NCI-H2227 treated with DMSO at 0.1 percent for 48 hours (cell line): ENCODE measurements at places on chromosomes 1 and 21.

DNA sequence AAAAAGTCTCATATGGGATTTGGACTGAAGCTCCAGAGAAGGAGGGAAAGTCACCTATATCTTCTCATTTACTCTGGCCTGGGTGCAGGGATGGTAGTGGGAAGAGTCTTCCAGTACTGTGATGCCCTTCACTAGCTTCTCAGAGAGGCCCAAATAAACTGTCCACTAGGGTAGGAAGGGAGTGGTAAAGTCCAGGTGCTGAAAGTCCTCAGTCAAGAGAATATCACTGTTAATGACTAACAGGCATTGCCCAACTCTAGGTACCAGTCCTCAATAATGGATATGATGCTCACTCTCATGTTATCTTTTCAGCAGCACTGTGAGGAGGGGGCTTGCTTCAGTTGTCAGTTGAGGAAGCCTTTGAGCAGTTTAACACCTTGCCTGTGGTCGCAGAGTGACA lies 64.0 kb downstream of the LHX8 start:
- DNase-seq, result no peak

DNA sequence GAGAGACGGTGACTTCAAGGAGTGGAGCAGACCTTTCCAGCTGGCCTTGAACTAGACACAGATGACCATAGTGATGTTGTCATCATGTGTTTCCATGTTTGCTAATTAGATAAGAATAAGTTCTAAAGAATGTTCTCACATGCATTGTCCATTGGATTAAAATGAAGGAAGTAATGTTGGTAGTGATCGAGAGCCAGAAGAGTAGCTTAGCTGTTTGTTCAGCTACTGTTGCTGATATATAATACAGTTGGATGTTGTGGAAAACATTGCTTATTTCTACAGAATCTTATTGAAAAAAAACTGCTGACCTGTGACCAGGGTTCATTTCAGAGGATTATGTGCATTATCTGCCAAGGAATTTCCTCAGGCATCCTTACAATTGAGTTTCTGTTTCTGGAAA lies 249.1 kb upstream of the POGK start:
- no peak for DNase-seq

DNA sequence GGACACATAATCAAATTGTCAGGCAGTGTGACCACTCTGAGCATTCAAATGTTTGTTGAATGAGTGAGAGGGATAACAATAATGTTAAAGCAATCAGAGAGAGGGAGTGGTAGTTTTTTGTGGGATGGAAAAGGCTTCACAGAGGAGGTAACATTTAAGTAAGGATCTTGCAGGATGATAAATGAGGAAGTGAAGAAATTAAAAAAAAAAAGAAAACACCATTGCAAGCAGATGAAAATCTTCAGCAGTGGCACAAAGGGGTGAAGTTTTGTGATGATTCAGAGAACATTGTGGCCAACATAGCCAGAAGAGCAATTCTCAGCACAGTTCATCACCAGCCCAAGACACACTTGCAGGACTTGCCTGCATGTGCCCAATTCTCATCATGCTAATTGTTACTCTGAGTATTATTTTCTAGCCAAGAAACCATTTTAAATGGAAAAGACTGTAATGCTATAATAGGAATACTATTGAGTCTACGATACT lies 35.0 kb downstream of the OVGP1 start:
- no peak for DNase-seq

DNA sequence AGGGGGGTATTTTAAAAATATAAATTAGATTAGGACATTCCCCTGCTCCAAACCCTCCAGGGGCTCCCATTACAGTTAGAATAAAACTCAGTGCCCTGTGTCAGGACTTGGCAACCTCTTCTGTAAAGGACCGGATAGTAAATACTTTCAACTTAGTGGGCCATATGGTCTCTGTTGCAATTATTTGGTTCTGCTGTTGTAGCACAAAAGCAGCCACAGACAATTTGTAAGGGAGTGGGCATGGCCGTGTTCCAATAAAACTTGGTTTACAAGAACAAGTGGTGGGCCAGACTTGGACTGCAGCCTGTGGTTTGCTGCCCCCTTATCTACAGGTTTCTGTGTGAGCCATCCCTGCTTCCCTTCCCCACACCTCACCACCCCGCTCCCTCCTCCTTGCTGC lies 92.0 kb downstream of the ACTL8 start:
- no peak for DNase-seq

DNA sequence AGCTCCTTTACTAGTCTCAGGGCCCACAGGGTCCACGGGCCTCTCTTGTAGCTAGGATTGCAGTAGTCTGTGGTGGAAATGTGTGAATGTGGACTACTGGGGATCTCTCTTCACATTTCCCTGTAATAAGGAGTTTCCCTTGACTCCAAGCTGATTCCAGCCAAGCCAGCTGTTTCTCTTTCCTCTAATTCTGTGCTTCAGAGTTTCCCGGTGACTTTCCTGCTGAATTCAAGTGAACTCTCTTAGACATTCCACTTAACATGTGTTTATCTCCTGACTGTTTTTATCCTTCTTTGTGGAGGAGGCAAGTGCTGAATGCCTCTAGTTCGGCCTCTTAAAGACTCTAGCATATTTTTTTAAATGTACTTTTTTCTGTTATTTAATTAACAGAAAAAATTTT lies 354.0 kb upstream of the RGS18 start:
- peak; percentile 8 for DNase-seq

DNA sequence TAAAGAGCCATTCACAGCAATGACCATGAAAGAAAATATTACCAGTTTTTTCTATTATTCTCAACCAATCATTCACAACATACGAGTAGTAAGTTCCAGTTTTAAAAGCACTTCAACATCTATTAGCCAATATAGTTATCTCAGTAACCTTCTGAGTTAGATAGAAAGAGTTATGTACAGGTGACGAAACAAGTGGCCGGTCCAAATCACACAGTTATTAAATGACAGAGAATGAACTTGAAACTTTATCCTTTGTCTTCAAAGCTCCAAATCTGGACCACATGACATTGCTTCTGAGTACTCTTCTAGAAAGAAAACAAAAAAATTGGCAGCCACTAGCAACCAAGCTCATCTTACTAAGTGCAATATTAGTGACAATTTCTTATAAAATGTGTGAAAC lies 393.8 kb downstream of the OMA1 start:
- DNase-seq, result no peak

- DNase-seq, result peak; percentile 93
Observed at GRCh38 chr1:6245869-6246496, 2.0 kb downstream of the HES3 start.

DNA sequence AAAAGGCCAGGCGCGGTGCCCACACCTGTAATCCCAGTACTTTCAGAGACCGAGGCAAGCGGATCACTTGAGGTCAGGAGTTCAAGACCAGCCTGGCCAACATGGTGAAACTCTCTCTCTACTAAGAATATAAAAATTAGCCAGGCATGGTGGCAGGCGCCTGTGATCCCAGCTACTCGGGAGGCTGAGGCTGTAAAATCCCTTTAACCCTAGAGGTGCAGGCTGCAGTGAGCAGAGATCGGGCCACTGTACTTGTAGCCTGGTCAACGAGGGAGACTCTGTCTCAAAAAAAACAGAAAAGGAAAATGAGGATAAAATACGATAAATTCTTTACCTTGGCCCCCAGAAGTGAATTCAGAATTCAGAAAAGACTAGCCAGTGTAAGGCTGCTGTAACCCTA lies 1.6 kb downstream of the TMEM50B start:
- no peak for DNase-seq

GRCh38 chr1:50417946-50418599 lies 5.2 kb downstream of the DMRTA2 start:
- no peak for DNase-seq

GRCh38 chr1:26833432-26834405 lies 7.2 kb downstream of the ZDHHC18 start:
- DNase-seq, result peak; percentile 15

- no peak for DNase-seq
Observed at GRCh38 chr1:30253361-30253760, 470.0 kb downstream of the MATN1 start.

DNA sequence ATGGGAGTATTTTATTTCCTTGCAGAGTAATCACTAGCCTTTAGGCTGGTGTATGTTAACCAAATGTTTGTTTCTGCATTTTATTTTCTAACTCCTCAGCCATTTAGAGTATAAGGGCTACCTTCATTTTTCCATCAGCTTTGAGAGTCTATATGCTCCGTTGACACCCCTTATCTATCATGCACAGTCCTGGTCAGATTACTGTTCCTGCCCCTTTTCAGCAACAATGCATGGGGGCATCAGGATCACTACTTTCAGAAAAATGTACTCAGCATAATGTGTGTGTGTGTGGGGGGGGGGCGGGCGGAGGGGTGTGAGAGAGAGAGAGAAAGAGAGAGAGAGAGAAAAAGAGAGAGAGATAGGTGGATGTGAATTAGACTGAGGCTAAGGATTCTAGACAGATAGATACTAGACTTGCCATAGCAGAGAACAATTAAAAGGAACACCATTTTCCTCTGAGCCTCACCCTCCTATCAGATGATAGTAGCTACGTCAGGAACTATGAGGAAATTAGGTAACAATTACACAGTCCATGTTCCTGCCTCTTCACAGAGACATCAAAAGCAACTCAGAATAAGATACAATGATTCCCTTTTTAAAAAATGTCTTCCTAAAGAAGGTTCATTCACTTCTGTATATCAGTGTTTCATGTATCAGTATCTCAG lies 40.8 kb downstream of the FCER1A start:
- no peak for DNase-seq

DNA sequence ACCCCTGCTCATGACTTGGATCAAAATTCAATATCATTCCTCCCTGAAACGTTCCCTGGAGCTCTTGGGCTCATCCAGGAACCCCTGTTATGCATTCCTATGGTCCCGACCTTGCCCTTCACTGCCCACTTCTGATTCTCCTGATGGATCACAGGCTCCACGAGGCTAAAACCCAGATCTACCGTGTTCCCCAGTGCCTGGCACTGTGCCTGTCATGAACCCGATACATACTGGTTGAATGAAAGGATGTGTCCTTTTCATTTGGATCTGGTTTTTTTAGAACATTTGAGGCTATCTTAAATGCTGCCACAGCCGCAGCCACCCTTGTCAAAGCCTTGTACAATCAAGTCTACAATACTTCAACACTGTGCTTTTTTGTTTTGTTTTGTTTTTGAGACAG lies 22.2 kb upstream of the OPRD1 start:
- DNase-seq, result no peak

DNA sequence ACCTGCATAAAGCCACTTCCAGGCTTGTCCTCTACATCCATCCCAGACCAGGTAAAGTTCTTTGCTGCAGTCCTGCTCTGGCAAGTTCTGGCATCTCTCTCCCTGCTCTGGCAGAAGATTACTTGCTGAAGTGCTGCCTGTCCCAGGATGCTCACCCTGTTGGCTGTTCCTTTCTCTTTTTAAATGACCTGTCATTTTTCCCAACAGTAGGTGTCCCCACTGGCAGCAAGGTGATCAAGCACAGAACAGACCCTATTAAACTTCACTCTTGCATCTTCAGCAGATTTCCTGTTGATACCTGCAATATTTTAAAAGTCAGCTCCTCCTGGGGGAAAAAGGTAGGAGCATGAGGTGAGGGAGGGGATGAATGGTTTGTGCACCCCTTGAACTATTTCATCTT lies 332.6 kb downstream of the PBX1 start:
- DNase-seq, result no peak

DNA sequence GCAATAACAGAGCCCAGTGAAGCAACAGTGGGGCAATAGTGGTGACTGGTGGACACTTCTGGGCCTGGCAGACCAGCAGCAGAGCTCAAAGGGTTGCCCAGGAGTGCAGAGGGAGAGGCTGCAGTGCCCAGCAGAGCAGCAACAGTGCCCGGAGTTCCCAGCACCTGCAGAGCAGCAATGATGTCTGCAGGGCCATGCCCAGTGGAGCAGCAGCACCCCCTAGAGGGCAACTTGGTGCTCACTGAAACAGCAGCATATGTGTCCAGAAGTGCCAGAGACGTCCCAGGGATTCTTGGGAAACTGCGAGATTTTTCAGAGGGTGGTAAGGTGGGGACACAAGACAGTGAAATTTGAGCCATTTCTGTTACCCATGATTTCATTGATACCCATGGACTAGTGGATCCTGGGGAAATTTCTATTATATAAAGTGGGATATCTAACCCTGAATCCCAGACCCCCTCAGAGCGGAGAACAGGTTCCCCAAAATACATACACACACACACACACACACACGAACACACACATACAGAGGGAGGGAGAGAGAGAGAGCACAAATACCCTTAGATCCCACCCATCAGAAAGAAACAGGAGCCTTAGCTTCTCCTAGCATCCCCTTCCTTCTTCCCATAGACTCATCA lies 156.9 kb upstream of the GJB5 start:
- peak; percentile 70 for DNase-seq

GRCh38 chr1:92095874-92096273 lies 15.7 kb downstream of the BTBD8 start:
- no peak for DNase-seq

DNA sequence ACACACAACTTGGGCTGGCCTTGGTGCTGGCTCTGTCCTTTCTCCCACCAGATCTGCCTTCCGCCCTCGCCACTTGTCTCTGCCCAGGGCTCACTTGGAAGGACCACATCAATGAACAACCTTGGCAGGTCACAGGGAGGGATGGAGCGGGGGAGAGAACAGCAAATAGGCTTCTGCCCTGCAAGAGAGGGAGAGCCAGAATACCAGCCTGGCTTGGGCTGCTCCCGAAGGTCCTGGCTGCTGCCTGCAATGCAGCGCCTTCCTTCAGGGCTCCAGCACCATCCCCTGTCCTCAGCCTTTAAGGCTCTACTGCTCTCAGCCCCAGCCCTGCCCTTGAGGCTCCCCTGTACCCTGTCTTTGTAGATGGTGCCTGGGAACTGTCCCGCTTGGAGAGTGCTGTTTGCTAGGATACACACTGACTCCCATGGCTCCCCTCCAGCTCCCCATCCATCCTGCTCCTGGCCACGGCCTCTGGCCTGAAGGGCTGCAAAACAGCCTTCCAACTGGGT lies 43.8 kb downstream of the HIVEP3 start:
- no peak for DNase-seq

- no peak for DNase-seq
Observed at GRCh38 chr1:60088620-60089155, 15.1 kb upstream of the C1orf87 start.

GRCh38 chr1:206834711-206835110 lies 30.7 kb upstream of the IL20 start:
- no peak for DNase-seq

GRCh38 chr21:31520561-31521098 lies 138.9 kb upstream of the SOD1 start:
- no peak for DNase-seq

DNA sequence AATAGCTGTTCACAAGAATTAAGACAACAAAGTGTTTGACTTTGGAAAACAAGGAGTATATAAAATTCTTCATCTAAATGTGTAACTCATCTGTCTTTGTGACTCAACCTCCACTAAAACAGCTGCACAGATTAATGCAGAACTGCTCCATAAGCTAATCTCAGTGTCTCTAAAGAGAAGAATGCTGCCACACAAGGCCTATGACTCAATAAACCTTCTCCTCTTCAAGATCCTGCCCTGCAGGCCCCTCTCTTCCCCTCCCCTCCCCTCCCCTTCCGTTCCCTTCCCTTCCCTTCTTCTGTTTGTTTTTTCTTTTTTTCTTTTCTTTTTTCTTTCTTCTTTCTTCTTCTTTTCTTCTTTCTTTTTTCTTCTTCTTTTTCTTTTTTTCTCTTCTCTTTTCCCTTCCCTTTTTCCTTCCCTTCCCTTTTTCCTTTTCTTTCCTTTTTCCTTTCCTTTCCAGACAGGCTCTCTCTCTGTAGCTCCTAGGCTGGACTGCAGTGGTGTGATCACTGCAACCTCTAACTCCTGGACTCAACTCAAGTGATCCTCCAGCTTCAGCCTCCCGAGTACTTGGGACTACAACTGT lies 1052.8 kb downstream of the BRINP3 start:
- DNase-seq, result no peak
